Islet precursor cell (in vitro differentiated cells): ENCODE measurements at places on chromosomes 5 and 9.

DNA sequence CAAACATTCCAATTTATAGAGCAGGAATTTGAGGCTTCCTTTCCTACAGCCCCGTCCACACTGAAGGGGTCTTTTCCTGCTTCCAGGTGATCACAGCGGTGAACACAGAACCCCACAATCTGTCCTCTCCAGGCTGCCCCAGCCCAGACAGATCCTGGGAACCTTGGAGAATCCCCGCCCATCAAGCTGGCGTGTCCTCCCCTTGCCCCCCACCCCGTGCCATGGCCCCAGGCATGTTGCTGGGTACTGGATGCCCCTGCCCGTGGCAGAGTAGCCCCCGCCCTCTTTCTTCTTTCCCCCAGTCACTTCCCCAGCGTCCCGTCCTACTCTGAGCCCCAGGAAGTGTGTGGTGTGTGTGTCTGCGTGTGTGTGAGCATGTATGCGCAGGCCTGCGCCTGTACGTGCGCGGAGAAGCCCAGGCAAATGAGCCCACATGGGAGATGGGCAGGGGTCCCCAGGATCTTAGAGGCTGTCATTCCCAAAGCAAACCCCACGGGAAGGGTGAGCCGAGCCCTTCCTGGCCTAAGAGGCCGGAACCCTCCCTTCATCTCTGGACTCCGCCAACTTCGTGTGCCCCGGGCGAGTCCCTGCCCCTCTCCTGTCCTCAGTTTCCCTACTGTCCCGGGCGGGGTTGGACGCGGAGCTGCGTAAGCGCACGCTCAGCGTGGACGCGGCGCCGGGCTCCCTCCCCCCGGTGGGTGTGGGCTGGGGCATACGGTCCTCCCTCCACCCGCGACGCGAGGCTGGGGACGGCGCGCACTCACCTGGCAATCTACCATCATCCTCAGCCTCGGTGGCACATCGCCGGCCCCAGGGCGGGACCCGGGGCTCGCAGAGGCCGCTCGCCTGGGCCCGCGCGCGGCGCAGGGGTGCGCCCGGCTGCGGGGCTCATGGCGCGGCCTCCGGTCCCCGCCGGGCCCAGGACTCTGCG is 15.2 kb downstream of the GBGT1 start:
- no peak for DNase-seq

DNA sequence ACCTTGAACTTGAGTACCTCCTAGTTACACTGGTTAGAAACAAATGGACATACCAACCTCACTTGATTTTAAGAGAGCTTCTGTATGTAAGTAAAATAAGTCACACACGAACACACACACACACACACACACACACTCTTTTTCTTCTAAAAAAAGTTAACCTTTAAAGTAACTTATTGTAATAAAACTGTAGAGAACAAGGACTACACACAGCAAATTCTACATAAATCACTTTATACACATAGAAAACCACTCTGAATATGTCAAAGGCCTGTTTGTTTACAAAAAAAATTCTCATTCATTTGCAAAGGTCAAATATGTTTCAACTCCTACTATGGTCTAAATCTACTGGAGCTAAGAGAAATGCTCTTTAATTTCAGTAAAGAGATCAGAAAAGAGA is 29.1 kb downstream of the GIN1 start:
- DNase-seq = no peak

DNA sequence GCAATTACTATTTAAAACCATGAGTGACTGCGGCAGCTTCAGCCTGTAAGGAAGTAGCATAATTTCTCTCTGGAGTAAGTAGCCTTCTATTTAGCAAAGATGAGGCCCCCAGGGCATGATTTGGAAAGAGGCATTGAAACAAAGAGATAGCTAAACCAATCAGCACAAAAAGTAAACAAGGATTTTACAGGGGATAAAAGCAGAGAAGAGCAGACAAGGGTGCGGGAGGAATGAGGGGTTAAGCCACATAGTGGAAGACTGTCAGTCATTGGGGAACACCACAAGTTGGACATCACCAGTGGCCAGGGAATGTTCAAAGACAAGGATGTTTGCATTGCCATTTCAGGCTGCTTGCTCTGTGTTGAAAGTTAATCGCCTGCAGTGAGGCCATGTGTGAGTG is 24.0 kb upstream of the C5orf63 start:
- peak; percentile 72 for DNase-seq

GRCh38 chr9:75672478-75672877 is 218.0 kb upstream of the PCSK5 start:
- no peak for DNase-seq

GRCh38 chr9:85414390-85414789 is 327.4 kb downstream of the AGTPBP1 start:
- DNase-seq = peak; percentile 60

DNA sequence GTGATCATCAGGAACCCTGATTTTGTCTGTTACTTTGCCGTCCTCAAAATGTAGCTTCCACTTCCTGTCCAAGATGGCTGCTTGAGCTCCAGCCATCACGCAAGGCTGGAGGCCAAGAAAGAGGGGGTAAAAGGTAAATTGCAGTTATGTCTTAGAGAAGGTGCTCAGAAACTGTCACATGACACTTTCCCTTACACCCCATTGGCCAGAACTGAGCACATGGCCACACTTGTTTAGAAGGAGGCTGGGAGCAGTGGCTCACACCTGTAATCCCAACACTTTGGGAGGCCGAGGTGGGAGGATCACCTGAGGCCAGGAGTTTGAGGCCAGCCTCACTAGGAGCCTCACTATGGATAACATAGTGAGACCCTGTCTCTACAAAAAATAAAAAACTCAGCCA is 140.9 kb downstream of the RGS3 start:
- DNase-seq = no peak

GRCh38 chr5:14256026-14256690 is 113.0 kb downstream of the TRIO start:
- no peak for DNase-seq

DNA sequence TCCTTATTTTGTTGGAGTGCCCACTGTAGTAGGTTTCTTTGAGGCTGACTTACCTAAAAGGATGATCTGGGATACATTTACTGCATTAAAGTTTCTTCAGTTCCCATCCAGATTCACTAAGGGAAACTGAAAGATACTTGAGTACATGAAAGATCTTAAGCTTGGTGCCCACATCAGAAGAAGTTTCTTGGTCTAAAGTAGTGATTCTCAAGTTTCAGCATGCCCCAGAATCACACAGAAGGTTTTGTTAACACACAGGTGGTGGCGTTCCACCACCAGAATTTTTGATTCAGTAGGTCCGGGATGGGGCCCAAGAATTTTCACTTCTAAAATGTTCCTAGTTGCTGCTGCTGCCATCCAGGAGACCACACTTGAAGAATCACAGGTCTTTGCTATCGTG is 171.0 kb downstream of the ZNF462 start:
- DNase-seq = no peak
